AG20443 (cell line): ENCODE measurements at places on chromosomes 3 and 15.
A peak's percentile ranks its signal among the peaks of the same experiment; 100 is the strongest.

DNA sequence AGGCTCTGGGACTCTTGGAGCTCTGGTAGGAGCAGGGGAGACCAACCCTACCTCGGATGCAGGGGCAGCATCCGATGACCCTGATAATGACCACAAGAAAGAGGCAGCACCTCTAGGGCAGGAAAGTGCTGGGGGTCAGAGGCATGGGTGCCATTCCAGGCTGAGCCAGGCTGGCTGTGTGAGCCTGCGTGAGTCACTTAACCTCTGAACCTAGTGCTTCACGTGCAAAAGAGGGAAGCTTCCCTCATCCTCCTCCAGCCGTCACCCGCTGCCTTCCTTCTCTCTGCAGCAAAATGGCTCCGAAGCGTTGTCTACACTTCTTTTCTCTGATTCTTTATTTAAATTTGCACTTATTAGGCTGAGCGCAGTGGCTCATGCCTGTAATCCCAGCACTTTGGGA lies 35.5 kb downstream of the ZDHHC19 start:
- DNase-seq, result no peak

DNA sequence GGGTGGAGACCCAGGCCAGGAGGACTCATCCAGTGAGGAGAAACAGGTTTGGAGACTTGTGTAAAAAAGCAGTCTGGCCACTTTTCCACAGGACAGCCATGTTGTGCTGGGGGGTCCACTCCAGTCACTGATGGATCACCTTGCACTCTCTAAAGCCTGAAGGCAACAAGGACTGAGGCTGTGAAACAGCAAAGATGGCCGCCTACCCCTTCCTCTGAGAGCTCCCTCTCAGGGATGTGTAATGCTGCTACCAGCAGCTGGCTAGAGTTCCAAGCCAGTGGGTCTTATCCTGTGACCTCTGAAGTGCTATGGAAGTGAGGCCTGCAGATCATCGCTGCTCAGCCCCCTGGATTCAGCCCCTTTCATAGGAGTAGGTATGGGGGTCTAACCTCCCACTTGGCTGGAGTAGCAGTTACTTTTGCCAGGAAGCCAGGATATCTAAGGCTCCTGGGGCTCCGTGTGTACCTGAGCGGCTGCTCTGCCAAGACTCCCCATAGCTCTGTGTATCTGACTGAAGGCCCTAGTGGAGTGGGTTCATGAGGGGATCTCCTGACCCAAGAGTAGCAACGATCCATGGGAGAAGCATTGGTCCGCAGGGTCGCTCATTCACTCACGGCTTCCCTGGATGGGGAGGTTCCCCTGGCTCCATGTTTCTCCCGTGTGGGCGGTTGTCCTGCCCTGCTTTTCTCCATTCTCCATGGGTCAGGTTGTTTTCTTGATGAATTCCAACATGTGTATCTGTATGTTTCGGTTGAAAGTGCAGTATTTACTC lies 69.9 kb upstream of the TNFSF10 start:
- no peak for DNase-seq

DNA sequence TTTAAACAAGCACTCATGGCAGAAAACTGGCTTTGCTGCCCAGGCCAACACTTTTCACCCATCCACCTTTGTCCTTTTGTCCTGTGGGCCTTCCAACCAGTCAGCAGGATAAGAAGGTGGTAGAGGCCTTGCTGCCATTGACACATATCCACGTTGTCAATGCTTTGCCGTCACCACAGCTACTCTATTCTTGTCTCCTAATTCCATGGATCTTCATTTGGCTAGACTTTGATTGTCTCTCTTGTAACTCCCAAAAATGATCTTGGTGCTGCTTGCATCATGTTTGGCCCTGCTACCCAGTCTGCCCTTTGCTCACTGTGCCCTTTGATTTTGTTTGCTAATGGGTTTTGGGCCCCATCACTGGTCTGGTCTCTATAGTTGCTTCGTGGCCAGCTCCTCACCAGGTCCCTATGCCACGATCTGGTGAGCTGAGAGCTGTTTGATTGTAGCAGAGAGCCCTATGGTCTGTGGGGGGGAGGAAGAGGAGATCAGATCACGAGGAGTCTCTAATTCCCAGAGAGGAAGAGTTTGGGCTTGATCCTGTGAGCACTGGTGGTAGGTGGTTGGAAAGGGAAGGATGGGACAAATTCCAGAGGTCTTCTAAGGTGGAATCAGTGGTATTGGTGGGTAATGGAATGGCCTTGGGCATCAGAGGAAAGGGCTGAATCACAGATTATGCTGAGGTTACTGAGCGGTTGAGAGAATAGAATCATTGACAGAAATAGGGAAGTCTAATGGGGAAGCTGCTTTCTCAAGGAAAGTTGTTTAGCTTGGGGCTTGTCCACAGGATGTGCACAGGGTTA lies 40.3 kb downstream of the ABHD2 start:
- DNase-seq, result no peak

DNA sequence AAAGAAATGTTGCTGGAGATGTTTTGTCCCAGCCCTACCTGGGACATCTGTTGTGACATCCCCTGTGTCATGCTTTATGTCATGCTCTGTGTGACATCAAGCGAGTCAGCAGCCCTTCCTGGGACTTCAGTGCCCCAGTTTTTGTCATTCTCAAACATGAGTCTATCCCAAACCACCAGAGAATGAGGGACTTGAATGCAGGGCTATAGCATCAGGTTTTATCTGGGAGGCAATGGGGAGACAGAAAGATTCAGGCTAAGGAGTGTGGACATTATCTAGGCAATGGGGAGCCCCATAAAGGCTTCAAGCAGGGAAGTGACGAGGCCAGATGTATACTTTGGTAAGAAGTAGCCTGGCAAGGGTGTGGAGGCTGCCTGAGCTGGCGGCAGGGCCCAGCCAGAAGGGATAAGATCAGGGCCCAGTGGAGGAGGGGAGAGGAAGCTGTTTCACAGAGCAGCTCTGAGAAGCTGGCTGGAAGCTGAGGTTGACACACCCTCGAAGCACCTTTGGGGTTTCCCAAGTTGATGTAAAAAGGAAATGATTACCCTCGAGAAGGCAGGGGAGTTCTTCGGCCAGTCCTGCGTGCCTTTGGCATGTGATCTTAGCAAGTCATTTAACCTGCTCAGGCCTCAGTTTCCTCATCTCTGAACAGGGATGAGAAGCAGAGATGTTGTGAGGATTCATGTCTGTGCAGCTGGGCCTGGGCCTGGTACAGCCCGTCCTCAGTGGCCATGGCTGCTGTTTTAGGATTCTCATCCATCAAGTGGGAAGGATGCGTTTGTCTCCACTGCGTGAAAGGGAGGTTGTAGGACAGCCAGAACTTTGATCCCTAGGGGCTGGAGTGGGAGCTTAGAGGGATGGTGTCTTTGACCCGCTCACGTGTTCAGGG lies 34.3 kb downstream of the IRAK2 start:
- DNase-seq, result peak; percentile 53

DNA sequence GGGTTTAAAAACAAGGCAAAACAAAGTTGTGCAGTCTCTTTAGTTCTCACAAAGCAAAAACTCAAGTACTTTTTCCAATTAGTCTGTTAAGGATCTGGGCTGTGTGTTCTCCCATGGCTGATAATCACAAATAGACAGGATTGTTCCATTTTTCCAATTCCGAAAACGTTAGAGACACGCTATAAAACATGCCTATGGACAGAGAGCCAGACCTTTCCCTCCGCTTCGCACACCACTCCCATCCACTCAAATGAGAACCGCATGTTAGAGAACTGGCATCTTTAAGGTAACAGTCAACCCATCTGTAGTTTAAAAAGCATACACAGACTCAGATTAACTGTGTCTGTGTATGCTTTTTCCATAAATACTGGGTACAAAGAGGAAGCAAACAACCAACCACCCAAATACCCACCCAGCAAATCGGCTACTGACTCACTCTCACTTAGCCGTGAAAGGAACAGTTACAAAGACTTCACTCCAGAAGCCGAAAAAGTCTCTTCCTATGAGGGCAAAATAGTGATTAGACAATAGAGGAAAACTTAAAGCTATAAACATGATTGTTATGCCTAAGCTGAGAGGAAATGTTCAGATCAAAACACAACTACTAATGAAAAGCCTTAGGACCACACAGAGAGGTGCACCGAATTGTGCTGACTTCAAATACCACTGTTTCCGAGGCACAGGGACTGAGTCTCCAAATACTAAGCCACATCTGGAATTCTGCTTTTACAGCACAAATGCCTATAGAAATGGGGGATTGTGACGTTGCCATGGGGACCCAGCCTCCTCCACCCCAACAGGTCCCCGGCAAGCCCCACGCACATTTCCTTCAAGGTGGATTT lies 36.1 kb downstream of the IL17RD start:
- DNase-seq, result no peak

GRCh38 chr15:57537072-57537471 lies 54.6 kb upstream of the MYZAP start:
- peak; percentile 88 for DNase-seq

DNA sequence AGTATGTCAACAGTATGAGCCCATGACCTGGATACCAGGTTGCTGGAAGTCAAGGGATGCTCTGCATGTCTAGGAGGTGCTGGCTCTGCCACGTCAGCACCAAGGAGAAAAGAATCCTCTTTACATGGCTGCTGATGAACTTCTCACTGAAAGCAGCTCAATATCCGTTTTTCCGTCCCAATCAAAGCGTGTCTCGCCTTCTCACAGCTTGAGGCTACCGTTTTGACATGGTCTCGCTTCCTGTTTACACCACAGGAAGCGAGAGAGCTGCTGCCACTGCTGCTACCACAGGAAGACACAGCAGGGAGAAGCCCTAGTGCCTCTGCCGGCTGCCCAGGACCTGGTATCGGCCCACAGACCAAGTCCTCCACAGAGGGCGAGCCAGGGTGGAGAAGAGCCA lies 27.3 kb downstream of the STARD5 start:
- no peak for DNase-seq

- DNase-seq, result no peak
Observed at GRCh38 chr3:194423317-194423716, 24.3 kb upstream of the GP5 start.

DNA sequence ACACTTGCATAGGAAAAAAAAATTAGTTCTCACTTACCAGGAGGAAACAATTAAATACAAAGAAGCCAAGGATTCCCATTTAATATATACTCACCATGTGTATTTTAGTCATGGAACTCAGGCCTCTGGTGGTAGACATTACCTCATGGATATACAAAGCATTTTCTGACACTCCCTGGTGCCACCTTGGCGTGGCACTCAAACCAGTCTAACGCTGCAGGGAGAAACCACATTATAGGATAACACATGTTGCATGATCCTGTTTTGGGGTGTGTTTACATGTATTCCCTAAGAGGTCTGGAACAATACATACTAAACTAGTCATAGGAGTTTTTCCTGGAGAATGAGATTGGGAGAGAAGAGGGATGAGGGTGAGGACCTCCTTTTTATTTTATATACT lies 5.9 kb upstream of the RTF1 start:
- DNase-seq, result no peak

DNA sequence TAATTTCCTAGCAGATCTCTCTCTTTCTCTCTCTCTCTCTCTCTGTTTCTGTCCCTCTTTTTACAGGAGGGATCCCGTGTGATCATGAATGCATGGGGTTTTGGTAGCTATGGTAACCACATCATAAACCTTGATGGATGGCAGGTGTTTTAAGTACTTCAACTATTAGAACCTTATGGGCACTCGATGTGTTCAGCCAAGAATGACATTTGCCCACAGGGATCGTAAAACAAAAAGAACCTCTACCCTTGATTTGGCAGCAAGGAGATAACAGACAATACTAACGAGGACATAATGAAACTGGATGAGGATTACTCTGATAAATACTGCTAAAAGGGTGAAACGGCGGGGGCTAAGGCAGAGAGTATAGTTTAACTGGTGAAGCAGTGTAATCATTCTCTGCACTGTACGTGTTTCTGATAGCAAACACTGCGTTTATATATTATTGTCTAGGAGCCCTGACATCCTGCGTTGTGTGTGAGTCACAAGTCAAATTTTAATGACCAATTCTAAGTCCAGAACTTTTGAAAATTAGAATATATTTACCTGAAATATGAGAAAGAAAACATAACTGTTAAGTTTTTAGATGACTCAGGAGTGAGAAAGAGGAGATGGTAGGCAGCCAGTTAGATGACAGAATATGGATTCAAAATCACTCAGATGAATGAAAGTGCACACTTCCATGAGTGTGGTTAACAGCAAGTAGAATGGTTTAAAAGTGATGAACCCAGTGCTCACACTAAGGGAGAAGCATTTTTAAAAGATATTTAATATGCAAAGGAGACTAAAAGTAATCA lies 80.3 kb downstream of the OTOL1 start:
- DNase-seq, result no peak

- DNase-seq, result no peak
Observed at GRCh38 chr3:13549623-13550422, 898 bp downstream of the FBLN2 start.

DNA sequence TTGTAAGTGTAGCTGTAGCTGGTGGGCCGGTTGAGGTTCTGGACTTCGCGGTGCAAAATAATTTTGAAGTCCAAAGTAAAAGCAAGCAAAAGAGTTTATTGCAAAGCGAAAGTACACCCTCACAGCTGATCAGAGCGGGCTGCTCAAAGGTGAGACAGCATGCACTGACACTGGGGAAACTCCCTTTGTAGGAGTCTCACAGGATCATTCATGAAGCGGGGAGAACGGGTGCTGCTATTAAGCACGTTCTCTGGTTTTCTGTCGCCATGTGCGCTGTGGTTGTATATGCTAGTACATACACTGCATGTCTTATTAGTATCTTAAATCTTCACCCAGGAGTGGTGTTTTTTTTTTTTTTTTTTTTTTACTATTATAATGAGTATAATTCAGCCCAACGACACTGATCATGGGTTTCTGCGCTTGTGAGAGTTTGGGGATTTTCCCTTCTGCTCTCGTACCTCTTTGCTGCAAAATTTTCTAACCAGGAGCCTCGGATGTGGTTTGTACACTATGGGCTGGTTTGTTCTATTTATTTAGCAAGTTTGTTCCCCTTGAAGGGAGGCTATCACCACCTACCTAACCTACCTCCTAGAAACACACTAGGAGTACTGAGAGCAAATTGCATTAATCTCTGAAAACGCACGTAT lies 1.4 kb upstream of the AP4E1 start:
- DNase-seq, result no peak

- peak; percentile 75 for DNase-seq
Observed at GRCh38 chr15:70111203-70112073, 13.7 kb upstream of the TLE3 start.
